Skeletal muscle cell (primary cell): ENCODE measurements at places on chromosomes 2 and 18.

DNA sequence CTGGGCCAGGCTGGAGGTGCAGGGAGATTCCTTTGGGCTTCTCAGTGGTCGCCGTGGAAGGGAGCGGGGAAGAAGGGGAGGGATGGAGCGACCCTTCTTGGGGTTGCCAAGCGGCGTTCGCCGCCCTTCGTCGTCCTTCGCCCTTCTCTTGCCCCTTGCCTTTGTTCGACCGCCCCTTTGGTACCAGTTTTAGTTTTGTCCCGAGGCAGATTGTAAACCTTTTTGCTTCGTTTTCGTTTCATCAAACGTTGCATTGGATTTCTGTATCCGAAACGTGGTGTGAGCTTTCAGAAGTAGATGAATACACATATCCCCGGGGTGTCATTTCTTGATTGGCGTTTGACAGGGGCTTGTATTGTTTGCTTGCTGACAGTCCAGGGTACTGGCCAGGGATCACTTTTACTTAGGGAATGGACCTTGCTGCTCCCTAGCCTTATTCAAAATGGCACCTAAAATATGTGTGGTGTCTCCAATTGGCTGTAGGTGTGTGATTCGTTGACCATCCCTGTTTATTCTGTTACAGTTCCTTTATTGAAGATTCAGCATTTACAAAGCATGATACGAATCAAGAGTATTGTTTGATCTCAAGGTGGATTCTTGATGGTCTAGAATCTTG lies 788 bp downstream of the USP14 start:
- no peak for DNase-seq

GRCh38 chr2:11738589-11739436 lies 7.6 kb upstream of the LPIN1 start:
- peak; percentile 69 for DNase-seq

GRCh38 chr2:98825020-98825350 lies 94.1 kb upstream of the MGAT4A start:
- no peak for DNase-seq

DNA sequence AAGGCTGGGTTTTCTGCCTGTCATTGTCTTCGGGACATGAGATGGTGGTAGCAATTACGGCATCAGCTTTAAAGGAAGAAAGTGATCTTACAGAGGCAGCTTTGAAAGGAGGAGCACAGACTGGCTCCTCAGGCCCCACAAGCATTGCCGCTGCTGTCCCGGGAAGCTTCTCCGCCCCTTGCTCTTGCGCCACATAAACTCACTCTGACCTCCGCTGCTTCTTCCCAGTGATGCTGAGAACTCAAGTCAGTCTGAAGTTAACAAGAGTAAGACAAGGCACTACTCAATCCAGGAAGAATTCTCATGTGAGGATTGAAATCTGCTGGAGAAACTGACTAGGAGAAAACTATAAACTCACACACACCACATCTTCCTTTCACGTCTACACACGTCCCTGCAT lies 112.4 kb upstream of the RIOK3 start:
- DNase-seq = no peak

- DNase-seq = no peak
These were observed 46.2 kb upstream of the CCDC141 start for GRCh38 chr2:179096090-179096489.

GRCh38 chr2:167814881-167815718 lies 432.3 kb downstream of the STK39 start:
- DNase-seq = no peak
